ENCODE measurements at places on chromosomes 1 and 21.

DNA sequence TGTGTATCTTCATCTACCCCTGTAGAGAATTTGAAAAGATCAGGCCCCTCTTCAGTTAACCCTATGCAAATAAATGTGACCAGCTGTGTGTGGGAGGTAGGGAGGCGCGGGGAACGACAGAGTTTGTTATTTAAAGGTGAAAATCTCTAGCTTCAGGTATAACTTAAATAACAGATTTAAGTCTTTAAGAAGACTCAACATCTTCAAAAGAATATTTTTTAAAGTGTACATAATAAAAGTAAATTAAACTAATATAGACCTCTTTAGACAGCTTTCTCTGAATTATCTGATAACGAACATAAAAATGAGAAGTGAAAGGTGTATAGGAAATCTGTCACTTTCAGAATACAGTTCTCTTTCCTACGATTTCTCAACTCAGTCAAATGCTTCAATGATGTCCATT is 16.0 kb downstream of the ANGPTL3 start:
- DNase-seq = no peak

DNA sequence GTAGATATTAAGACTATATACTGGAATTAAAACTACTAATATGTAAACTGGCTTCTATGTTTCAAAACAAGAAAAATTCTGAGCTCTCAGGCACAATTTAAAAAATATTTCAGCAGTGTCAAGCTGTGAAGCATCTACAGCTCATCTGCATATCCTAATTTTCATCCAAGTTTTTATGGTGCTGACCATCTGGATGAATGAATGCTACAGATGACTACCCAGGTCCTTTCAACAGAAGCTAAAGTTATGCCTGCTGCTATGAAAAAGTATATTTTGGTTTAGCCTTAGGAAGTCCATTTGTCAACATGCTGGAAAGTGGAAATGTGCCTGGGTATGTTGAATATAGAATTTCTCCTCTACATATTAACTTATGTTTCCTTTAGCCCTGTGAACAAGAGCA is 206.9 kb downstream of the NEGR1 start:
- DNase-seq = no peak

DNA sequence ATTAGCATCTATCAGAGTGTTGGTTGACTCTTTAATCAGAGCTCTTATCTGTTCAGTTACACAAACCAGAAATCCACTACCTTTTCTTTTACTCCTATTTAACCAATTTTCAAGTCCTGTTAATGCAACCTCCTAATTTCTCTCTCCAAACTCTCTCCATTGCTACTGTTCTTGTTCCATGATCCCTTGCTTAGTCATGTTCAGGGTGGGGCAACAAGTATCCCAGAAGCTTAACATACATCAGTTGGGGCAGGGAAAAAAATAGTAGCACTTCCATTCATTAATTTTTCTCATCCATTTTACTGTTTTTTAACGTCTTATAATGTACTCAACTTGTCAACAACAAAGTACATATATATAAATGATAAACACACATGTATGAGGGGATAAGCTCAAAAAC is 111.2 kb upstream of the LBR start:
- DNase-seq = no peak

GRCh38 chr1:12056331-12056841 is 6.7 kb upstream of the TNFRSF8 start:
- DNase-seq = peak; percentile 35

DNA sequence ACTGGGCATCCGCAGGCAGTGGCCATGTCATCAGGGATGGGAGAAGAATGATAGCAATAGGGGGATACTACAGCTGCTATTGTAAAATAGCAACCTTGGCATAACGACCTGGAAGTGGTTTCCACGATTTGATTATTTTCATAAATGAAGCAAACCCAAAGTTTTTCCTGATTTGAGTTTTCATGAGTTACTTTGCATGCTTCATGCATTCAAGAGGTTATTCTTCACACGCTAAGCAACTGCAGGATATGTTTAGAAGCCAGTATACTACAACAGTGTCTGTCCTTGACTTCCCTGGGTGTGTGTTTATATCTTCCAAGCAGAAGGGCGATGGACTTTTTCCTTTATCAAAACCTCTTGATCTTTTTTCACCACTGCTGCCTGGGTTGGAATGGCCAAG is 281.1 kb upstream of the DUSP10 start:
- no peak for DNase-seq

DNA sequence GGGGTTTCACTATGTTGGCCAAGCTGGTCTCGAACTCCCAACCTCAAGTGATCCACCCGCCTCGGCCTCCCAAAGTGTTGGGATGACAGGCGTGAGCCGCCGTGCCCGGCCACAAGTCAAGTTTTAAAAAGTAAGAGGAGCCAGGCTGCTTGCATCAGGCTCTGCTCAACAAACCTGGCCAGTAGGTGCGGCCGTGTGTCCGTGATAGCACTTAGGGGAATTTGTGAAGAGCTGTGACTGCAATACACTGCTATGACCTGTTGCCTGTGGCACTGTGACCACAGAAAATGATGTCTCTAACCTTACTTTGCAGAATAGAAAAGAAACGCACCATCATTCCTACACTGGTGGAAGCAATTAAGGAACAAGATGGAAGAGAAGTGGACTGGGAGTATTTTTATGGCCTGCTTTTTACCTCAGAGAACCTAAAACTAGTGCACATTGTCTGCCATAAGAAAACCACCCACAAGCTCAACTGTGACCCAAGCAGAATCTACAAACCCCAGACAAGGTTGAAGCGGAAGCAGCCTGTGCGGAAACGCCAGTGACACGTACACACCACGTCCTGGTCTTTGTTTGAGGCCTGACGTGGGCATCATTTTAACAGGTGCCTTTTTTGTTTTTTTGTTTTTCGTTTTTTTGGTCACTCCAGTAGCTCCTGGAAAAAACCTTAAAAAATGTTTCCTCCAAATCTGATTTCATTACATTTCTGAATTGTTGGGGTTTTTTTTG is 16.7 kb downstream of the C1orf174 start:
- DNase-seq = no peak

GRCh38 chr1:20682571-20683236 is 21.5 kb upstream of the DDOST start:
- DNase-seq = no peak

Measured in H54 (cell line).